ENCODE measurements at places on chromosomes 11 and 22.

- DNase-seq: no peak
Observed at GRCh38 chr22:44711241-44711560, 9.2 kb downstream of the PRR5 start.

DNA sequence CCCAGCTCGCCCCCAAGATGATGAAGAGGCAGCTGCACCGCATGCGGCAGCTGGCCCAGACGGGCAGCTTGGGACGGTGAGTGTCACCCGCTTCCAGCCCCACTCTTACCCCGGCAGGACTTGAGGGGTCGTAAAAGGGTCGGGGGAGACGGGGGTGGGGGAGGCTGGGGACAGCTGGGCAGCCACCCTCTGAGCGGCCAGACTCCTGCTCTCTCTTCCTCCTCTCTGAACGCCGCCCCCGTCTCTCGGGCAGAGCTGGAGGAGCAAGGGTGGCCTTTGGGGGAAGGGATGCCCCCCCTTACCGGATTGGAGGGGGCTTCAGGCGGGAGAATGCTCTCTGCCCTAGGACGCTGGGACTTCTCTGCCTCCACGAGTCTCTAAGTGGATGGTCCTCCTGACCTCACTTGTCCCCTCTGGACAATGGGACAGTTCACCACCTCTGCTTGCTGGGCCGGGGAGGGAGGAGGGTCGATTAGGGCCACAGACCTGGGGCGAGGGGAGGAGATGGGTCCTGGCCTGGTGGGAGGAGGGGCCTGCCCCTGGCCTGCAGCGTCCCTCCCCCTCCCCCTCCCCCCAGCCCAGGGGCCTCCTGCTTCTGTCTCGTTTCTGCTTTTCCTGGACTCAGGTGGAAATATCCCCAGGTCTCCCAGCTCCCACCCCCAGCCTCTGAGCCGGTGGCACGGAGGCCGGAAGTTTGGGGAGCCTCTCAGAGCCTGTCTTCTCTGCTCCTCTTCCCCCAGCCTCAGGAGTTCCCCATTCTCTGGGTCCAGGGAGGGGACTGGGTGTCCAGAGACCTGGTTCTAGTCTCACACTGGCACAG is 512 bp downstream of the SH3BP1 start:
- DNase-seq: no peak

GRCh38 chr11:115912484-115912945 is 408.3 kb upstream of the CADM1 start:
- no peak for DNase-seq

DNA sequence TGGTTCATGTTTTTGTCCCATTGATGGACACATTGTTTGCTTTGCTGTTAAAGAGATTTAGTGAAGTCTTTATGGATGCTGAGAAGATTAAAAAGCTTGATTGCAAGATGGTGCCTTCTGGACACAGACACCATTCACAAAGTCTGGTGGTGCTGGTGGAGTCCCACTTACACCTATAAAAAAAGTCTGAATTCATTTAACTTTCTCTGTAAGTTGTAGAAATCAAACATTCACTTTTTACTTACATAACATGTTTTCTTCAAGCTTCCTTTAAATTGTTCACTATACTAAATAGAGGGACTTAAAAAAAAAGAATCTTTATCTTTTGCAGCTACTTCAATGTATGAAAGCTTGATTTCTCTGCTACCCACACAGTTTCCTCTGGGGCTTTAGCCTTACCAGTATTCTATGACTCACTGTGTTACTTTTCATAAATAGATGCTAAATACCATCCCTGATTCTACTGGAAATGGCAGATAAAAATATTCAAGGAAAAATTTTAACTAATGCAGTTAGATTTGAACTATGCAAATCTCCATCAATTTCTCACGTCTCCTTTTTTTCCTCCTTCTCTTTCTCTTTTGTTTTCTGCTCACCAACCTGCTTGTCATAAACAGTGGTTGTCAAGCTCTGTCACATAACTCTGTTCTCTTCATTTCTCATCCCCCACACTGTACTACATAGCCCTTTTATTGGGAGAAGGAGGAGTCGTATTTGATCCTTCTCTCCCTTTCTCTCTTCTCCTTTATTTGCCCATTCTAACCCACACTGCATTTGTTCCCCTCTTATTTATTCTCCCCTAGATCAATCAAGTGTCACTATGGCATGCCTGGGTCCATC is 89.7 kb downstream of the FAM76B start:
- no peak for DNase-seq

- no peak for DNase-seq
Observed at GRCh38 chr11:134512571-134513538, 100.8 kb upstream of the B3GAT1 start.

DNA sequence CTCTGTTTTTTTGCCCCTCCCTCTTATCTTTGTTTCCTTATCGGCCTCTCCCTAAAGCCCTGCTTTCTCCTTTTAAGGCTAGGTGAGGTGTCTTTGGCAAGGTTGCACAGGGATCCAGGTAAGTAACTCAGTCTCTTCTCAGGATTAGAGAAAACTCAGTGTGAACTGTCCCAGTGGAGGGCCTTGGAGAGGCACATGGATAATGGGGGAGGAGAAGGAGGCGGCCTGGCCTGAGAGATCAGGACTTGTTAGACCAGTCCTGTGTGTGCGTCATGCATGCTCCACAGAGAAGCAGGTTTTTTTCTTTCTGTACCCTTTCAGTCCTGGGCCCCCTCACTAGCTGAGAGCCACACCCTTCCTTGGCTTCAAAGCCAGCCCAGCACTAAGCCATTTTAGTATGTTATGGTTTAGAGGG is 19.9 kb downstream of the CTNND1 start:
- DNase-seq: no peak

DNA sequence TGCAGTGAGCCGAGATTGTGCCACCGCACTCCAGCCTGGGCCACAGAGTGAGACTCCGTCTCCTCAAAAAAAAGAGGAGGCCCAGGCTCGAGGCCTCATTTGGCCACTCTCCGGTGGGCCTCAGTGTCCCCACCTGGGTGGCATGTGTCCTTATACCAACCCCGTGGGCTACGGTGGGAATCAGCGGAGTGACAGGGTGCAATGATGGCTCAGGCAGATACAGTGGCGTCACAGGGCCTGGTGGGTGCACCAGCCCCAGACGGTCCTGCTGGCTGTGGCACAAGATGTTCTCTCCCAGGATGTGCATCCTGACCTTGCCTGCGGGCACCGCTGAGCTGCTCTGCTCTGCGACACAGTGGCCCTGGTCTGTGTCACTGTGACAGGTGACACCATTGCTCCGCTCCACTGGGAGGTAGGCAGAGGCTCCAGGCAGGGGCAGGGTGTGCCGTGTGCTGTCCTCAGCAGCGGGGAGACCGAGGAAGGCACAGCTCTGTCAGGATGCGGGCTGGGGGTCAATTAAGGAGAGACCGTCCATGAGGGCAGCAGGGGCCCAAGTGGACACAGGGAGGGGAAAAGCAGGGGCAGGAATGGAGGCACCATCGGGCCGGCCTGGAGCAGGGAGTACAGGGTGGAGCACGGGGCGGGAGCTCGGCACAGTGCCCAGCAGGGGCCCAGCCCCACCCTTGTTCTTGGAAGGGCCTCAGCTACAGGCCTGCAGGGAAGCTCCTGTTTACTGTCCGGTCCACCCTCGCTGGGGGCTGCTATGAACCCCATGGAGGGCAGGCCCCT is 21.7 kb upstream of the TH start:
- no peak for DNase-seq

DNA sequence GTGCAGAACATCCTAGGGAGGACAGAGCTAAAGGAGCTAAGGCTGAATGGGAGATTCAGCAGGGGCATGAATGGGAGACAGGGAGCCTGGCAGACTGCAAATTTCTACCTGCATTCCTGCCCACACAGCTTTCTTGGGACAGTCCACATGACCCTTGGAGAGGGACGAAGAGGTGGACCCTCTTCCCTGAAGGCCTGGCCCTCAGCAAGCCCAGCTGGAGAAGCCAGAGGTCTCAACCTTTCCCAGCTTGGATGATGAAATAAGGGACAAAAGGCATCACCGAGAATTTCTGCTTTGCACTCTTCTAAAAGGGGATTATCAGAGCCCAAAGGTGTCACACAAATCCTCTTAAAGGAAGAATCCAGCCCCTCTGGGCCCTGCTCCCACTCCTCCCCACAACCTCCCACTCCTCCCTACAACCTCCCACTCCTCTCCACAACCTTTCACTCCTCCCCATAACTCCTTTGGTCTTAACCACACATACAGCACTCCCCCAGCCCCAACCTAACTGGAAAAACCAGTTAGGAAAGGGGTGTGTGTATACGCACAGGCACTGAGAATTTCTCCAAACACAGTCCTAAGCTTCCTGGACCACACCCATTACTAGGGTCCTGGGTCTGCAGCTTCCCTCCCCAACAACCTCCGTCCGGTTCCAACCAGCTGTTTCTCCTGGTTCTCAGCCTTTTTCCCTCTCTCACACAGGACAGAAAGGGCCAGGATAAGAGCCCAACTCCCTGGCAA is 38.4 kb downstream of the RPL27A start:
- DNase-seq: no peak

DNA sequence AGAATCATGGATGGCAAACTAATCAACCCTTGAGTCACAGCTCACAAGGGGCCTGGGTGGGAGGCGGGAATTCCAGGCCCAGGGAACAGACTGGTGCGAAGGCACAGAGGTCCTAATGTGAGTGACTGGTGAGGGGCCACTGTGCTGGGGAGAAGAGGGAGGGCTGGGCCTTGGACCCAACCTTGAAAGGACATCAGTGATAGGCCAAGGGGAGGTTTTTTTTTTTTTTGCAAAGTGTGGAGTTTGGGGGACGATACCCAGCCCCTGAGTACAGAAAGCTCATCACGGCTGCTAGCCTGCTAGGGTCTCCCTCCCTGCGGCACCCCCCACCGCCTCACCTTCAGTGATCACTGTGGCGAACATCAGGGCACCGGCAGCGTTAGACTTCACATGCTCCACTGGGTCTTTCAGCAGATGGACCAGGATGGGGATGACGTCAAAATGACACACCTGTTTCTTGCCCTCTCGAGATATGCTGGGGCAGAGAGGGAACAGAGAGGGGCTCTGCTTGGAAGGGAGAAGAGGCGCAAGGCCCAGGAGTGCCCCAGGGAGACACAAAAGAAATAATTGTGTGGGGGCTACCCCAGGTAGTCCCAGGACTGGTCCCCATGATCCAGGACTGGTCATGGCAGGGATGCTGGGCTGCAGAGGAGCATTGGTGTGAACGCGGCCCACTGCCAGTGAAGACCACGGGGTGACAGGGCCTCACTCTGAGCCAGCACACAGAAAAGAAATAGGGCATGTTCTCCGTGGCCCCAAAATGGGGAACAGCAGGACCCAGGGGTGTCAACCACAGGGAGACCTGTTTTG is 8.6 kb upstream of the GNAZ start:
- DNase-seq: no peak

DNA sequence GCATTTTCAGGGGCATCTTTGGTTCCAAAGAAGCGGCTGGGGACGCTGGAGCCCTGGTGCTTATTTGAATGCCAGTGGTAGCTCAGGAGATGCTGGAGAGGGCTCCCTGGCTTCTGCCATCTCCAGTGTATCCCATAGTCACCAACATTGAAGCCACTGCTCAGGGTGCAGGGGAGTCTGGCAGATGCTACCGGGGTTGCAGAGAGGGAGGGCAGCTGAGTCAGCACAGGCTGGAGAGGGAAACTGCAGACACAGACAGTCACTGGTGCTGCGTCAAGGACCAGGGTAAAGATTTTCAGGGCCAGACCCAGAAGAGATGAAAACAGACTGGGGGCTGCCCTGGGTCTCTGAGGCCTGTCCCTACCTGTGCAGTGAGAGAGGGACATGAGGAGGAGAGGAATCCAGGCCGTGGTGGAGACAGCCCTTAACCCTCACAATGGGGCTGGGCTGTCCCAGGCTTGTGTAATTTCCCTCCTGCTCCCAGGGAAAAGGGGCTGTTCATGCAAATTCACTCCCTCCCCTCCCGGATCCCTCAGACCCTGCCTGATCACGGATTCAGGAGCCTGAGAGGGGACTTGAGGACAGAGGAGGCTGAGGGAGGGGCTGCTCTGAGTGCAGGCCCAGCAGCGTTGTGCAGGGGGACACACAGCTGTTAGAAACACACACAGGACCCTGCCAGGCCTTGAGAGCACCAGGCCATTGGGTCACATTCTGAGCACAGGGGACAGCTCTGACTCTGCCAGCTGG is 126.9 kb upstream of the GRK3 start:
- no peak for DNase-seq

- DNase-seq: no peak
Observed at GRCh38 chr11:3225826-3226750, 6.1 kb downstream of the MRGPRE start.

DNA sequence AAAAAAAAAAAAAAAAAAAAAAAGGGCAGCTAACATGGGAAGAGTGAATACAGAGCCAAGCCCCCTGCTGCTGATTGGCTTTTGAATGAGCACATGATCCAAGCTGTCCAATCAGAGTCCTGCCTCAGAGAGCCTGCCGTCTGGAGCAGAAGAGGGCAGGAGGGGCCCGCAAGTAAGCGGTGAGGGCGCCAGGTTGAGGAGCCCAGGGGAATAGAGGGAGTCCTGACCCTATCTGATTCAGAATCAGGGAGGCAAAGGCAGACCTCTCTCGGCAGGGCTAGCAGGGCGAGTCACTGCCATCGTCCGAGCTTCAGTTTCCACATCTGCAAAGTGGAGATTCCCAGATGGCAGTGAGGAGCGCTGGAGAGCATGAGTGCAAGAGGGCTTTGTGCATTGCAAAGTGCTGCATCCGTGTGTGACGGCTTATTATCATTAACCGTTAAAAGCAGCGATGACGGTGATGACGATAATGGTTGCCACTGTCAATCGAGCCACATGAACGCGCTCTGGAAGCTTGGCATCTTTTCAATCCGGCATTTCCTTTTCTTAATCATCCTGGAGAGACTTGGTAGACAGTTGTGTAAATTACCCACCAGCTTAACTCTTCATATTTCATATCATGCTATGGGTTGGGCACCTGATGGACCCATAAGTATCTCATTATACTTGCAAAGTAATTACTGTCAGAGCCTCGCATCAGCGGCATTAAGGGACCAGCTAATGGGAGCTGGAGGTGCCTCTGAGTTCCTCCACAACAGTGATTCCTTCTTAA is 68.6 kb upstream of the ATXN10 start:
- DNase-seq: no peak

DNA sequence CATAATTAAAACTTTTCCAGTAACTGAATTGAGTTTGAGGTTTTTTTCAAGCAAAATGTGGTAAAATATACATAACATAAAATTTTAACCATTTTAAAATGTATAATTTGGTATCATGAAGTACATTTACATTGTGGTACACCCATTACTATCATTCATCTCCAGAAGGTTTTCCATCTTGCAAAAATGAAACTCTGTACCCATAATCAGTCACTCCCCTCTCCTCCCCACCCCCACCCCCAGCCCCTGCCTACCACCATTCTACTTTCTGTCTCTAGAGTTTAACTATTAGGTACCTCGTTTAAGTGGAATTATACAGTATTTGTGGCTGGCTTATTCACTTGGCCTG is 63.7 kb downstream of the MICAL2 start:
- no peak for DNase-seq

DNA sequence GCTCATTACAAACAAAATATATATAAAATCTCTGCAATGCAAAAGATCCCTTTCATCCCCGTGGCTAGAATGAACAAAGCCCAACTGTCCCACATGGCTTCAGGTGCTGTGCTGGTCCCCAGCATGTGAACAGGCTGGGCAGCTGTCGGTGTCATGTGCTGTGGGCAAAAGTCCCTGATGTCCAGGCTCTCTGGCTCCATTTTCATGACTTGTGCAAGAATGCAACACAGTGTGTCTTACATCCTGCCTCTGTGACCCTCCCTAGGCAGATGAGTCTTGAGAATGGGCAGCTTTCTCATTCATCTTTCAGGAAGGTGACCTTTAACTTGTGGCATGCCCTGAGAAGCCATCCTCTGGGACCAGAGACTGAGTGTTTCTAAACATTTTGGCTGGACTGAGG is 14.5 kb downstream of the GUCD1 start:
- no peak for DNase-seq

GRCh38 chr11:67160872-67161783 is 42.1 kb downstream of the KDM2A start:
- no peak for DNase-seq

- no peak for DNase-seq
Observed at GRCh38 chr11:85718126-85718943, 32.3 kb upstream of the CCDC89 start.
